ENCODE measurements at places on chromosomes 13 and 19.
A peak's percentile ranks its signal among the peaks of the same experiment; 100 is the strongest.

DNA sequence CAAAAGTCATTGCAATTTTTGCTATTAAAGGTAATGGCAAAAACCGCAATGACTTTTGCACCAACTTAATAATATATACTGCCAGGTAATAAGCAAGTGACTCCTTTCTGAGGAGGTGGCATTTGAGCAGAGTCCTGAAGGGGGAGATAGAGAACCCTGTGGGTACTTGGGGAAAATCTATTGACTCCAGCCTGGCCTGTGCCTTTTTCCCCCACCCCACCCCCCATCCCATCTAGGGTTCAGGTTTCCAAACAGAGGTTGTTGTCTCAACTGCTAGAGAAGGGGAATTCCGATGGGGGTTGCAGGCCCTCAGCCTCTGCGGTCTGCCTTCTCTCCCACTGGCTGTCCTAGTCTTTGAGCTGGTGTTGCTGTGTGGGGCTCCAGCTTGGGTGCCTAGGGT, 11.5 kb downstream of the S1PR2 start:
- peak; percentile 68 for DNase-seq

DNA sequence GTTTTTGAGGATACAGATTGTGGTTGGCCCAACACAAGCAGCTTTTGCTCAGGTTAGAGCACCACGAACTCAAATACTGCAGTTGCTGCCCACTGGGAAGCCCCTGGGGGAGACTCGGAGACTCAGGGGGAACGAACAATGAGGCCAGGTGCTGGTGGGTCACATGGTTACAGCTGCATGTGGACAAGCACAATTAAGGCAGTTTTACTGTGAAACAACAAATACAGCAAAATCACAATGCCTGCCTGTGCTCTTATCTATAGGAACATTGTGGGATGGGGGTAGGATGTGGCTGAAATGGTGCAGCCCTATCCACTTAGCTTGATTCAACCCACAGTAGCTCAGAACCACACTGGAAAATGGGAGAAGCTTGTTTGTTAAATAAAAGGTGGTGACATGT, 119.7 kb upstream of the SPATA13 start:
- DNase-seq: no peak

GRCh38 chr19:49700563-49700962, 9.6 kb downstream of the CPT1C start:
- DNase-seq: no peak

- peak; percentile 34 for DNase-seq
Observed at GRCh38 chr19:54325194-54325621, 12.2 kb upstream of the LILRA5 start.

DNA sequence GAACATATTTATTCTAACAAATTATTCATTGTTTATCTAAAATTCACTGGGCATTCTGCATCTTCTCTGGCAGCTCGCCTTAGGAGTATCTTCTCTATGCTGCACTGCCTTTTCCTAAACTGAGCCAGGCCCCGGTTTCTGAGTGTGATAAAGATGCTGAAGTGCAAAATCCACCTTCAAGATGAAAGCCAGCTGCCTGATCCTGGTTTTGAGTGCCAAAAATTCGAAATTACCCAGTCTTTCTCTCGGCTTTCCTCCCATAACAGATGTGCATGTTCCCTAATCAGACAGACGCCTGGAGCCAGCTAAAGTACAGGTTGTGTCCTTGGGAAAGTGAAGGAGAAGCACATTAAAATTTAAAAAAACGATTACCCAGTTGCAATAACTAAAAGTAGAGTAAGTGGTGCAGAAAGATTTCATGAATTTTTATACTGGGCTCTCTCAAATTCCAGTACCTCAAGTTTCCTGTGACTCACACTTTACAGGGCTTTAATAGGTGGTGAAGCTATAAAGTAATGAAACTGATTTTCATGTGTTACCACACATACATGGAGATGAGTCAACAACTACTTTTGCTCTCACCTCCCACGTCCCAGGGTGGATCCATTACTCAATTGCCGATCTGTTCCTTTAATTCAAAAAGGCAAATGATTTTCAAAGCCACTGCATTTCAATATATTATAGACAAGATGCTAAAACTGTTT, 65.0 kb upstream of the GTF2F2 start:
- peak; percentile 80 for DNase-seq

DNA sequence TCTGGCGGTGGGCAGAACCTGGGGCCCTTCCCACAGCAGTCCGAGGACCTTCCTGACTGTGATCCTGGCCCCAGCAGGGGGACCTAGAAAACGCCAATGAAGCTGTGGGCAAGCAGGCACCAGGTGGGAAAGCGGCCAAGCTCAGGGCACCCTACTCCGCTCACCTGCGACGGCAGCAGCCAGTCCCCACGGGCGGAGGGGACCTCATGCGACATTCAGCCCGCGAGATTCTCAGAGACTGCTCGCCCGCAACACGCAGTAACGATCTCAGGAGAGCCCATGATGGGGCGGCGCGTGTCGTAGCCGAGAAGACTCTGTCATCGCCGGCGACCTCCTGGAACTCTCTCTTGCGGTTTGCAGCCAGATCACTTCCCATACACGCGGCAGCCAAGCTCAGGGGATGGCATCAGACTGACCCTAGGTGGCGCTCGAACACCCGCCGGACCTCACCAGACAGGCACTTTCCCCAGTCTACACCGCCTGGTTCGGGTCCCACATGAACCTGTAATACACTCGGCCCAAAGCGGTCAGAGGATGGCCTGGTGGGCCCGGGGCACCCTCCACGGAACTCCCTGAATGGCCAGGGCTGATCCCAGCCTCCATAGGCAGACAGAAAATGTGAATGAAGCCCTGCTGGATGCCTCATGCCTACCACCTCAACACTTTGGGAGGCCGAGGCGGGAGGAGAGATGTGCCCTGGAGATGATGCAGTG, 26.5 kb downstream of the MAN2B1 start:
- DNase-seq: peak; percentile 85

GRCh38 chr13:99034333-99035085, 56.6 kb upstream of the DOCK9 start:
- DNase-seq: no peak

All from fibroblast of skin of scalp (primary cell).